ENCODE measurements at places on chromosomes 3 and 15.

DNA sequence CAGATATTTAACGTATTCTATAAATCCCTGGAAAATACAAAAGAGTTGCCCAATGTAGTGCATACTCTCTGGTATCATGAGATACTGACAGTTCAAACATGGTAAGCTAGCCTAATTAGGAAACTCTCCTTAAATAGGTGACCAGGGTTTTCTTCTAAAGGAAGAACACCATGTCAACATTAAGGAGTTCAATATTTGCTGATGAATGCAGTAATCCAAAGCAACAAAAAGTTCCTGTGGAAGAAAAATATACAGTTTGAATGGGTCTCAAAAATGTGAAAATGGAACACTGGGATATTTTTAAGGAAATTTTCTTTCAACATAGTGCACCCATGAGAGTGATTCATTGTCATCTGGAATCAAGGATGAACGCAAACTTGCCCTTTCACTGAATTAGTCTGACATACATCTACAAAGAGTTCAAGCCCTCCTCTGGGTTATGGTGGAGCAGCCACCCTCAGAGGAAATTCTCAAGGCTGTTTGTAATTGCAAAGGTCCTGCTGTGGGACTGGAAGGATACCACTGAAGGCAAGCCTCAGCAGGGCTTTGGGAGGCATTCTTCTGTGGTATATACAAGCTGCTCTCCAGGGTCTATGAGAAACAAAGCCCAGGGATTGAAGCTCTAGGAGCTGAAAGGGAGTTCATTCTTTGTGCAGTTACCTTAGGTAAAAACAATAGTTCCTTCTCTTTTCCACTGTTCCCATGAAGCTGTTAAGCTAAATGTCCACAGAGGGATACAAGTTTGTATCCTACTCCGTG, 700.3 kb downstream of the TUSC7 start:
- DNase-seq: no peak

- DNase-seq: no peak
These were observed 78.4 kb downstream of the AKAP13 start for GRCh38 chr15:85458764-85459163.

DNA sequence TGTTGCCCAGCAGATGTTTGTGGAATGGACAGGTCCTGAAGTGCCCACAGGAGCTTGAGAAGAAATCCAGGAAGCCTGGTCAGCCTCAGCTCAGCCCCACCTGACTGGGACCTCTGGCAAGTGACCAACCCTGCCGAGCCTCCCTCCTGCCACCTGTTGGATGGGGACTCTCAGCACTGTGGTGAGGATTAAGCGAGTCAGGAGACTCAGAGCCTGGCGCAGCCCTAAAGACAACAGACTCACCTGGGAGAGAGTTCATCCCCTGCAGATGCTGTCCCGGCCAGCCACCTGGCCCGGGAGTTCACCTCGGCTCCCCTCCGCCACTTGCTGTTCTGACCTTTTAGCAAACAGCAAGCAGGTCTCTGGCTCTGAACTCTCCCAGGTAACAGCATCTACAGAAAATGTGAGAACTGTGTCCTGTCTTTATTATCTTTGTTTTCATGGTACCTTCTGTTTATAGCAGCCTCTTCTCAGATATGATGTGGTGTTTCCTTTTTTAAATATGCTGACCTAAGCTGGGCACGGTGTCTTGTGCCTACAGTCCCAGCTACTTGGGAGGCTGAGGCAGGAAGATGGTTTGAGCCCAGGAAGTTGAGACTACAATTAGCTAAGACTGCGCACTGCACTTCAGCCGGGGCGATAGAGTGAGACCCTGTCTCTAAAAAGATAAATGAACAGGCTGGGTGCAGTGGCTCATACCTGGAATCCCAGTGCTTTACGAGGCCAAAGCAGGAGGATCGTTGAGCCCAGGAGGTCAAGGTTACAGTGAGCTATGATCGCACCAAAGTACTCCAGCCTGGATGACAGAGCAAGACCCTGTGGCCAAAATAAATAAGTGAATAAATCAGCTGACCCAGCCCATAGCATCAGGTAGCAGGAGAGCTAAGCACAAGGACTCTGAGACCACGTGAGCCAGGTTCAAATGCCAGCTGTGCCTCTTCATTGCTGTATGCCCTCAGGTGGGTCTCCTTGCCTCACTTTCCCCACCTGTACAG, 32.4 kb upstream of the SLC6A6 start:
- DNase-seq: no peak

GRCh38 chr15:50260969-50261496, 4.5 kb downstream of the HDC start:
- peak; percentile 82 for DNase-seq

DNA sequence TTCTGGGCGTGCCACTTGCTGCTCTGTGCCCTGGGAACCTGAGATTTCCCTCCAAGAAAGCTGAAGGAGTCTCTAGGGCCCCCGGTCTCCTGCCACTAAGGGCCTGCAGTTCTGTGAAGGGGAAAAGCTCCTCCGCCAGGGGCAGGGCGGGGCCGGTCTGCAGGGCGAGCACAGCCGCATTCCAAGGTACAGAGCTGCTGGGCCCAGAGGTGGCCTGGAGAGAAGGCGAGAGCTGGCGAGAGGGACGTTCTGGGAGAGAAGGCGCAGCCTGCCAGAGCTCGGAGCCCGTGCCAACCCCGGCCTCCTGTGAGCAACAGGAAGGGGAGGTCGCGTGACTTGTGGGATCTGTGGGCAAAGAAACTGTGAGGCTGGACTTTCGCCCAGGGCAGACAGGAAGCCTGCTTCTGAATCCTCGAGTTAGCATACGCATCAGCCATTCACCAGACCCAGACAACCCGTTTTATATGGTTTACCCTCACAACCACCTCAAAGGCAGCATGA, 500.4 kb downstream of the SHQ1 start:
- peak; percentile 80 for DNase-seq

DNA sequence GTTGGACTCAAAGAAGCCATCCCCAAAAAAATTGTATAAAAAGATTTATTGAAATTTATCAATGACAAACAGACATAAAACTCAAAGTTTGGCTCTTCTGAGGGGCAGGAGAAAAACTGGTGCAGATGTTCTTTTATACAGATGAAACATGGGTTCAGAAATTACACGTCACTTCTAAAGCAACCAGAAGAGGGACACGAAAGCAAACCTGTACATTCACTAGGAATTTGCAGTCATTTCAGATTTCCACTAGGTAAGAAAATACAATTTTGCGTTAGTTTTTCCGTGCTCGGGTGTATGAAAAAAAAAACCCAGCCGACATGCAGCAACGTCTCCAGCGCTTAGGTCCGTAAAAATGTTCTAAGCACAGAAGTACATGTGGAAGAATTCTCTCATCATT, 41.8 kb downstream of the ANP32A start:
- DNase-seq: no peak

GRCh38 chr3:128617557-128618397, 32.8 kb downstream of the RPN1 start:
- DNase-seq: peak; percentile 99

DNA sequence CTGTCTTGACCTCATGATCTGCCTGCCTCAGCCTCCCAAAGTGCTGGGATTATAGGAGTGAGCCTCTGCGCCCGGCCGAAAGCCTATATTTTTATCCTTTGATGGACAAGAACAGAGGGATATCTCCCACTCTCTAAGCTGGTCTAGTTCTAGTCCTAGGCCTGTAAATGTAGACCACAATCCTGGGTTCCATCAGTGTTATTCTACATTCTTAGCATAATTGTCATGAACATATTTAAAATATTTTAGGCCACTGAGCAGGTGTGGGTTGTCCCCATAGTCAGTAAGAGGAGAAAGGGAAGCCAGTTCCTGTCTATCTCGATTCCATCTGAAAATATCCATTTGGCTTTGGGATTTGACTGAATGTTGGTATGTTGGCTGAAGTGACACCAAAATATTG, 118.1 kb downstream of the EBLN2 start:
- no peak for DNase-seq

- no peak for DNase-seq
These were observed 353.0 kb downstream of the ROBO1 start for GRCh38 chr3:79414806-79415205.

GRCh38 chr3:20352546-20353179, 166.7 kb upstream of the SGO1 start:
- DNase-seq: no peak

DNA sequence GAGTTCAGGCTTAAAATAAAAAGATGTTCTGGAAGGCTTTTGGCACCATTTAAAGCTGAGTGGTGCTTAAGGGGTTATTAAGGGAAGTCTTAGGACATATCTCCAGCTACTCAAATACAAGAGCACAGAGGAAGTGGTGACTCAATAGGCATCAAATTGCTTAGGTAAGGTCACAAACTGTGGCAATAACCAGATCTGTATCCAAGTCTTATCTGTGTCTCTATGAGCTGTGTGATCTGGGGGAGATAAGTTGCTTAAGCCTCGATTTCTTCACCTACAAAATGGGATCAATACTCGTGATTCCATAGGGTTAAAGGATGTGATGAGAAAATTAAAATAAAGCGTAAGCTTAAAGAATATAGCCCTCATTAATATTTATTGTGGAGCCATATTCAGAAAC, 7.6 kb downstream of the HDC start:
- DNase-seq: peak; percentile 78

DNA sequence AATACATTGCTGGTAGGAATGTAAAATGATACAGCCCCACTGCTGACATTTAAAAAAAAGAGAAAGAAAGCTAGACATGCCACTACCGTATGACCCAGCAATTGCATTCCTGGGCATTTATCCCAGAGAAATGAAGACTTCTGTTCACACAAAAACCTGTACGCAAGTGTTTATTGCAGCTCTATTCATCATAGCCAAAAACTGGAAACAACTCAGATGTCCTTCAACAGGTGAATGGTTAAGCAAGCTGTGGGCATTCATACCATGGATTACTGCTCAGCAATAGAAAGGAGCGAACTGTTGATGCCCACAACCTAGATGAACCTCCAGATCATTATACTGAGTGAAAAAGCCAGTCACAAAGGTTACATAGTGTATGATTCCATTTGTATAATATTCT, 132.5 kb downstream of the MAP2K5 start:
- DNase-seq: no peak

- no peak for DNase-seq
These were observed 60.6 kb upstream of the IL12A start for GRCh38 chr3:159928071-159928491.

- no peak for DNase-seq
These were observed 180.0 kb upstream of the TGFBR2 start for GRCh38 chr3:30426293-30426993.

DNA sequence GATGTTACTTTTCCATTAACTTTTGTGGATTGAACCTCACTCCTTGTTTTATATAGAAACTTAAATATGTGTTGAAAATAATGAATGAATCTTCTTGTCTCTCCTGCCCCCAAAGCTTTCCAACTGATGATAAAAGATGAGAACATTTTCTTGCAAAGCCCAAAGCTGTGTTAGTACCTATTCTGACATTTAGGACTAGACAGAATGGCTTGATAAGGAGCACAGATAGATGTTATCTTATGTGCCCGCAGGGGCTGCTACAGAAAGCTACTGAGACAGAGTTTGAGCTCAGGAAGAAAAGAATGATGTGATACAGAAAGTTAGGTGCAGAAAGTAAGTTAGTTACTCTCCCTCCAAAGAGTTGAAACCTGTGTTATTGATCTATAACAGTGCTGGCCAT, 109.4 kb upstream of the ATP11B start:
- DNase-seq: no peak

DNA sequence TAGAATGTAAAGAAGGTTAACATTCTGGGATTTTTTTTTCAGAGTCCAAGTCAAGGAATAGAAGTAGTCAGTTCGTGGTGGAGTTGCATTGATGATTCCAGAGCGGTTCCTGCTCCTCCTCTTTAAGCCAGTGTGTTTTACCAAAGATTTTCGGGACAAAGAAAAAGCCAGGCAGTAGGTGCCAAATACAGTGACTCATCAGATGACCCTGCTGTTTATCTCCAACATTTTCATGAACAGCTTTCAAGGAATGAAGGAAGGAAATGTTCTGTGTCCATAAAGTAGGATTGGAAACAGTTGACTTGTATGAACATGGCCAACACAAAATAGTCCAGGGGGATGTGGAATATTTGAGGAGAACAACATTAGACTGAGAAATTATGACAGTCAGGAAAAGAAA, 142.4 kb upstream of the TMC3 start:
- DNase-seq: no peak

Data from activated CD4-positive, alpha-beta T cell treated with anti-CD3 and anti-CD28 coated beads, Interleukin-10, Interleukin-2, amounts not matched to agents 100 ng/mL and 50 ng/mL, durations not matched to agents 16 hours and 8 hours (primary cell).